Calu3 (cell line): ENCODE measurements at places on chromosomes 6 and 20. TPM values are rescaled to one million over a fixed set of nuclear protein-coding genes. Genes with fewer than 3 reads are reported as not detected.
A peak's percentile ranks its signal among the peaks of the same experiment; 100 is the strongest.

DNA sequence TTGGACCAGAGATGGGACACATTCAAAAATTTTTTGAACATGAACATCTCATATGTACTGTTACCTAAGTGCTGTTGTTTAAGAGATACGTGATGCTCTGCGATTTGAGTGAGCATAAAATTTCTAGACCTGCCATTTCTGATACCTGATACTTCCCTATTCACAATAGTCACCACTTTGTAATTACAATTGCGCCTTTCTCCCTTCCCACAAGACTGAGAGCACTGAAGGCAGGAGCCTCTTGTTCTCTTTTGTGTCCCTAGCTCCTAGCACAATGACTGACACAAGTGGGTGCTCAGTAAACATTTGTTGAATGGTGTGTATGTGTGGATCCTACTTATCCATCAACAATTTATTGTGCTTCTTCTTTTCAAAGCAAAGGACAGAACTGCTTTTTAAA lies 92.8 kb upstream of the TMEM30A start:
- DNase-seq: no peak

GRCh38 chr6:25278261-25278913 lies 787 bp upstream of the CARMIL1 start:
- DNase-seq: no peak

TCP11 gene
- total RNA-seq: not detected in 2 replicates

PRSS35 gene
- not detected in 2 replicates for total RNA-seq

PLEKHG1 gene
- total RNA-seq: 9.7 and 16.9 TPM in 2 replicates

BTN1A1 gene
- total RNA-seq: not detected in 2 replicates

- DNase-seq: no peak
Observed at GRCh38 chr20:35718972-35719635, 19.9 kb downstream of the ROMO1 start.

DNA sequence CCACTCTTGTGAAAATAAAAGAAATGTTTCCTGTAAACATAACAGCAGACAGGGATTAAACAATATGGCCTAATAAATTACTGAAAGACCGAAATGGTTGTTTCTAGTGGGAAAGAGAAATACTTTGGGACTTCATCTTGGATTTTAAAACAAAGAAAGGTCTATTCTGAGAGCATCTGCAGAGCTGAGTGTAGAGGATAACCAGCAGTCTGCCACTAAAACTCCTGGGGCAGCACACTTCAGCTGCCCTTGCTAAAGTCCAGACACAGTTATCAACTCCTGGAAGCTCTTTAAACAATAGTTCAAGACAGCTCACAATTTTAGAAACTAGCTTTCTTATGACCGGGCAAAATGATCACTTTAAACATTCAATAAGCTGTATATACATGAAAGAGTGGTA lies 38.6 kb downstream of the AKIRIN2 start:
- no peak for DNase-seq

- no peak for DNase-seq
Observed at GRCh38 chr6:15631432-15631831, 31.4 kb downstream of the DTNBP1 start.

DNA sequence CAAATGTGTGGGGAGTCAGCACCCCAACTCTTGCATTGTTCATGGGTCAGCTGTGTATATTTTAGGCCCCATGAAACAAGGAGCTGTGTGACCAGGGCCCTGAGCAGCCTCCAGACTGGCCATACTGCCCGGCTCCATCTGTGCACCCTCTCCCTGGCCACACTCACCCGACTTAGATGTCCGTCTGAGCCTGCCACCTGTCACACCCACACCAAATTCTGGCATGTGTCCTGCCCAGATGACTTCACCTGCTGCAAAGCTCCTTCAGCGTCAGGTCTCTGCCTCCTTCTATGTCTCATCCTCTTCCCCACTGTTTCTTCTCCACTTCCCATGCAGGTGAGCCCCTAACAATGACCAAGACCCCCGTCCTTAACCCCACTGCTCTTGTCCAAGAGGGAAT lies 88.1 kb upstream of the THBS2 start:
- DNase-seq: no peak

GRCh38 chr6:139590206-139590605 lies 215.8 kb upstream of the CITED2 start:
- DNase-seq: peak; percentile 44
